ENCODE measurements at places on chromosomes 4 and X.

- no peak for DNase-seq
These were observed 22.7 kb downstream of the F8A1 start for GRCh38 chrX:154908821-154909220.

GRCh38 chr4:8901335-8901734 lies 29.7 kb upstream of the HMX1 start:
- no peak for DNase-seq

DNA sequence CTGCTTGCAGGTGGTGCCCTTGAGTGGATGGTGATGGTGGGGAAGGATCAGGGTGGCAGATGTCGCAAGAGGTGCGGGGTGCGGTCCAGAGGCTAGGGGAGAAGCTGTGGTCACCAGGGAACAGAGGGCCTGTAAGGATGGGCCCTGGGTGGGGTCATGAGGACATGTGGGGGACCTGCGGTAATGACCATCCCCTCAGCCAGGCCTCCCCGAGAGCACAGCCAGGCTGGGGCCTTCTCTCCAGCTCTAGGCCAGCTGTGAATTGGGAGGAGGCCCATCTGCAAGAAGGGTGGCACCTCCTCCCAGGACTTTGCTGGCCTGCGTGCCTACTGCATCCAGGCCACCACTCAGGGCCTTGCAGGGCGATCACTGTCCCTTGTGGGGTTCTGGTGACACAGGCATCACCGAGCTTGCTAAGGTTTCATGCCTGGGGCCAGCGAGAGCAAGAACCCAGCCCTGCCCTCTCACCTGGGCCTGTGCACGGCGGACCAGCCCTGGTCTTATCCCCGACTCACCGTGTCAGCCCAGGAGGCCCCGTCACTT lies 34.1 kb upstream of the MXD4 start:
- DNase-seq: peak; percentile 5

DNA sequence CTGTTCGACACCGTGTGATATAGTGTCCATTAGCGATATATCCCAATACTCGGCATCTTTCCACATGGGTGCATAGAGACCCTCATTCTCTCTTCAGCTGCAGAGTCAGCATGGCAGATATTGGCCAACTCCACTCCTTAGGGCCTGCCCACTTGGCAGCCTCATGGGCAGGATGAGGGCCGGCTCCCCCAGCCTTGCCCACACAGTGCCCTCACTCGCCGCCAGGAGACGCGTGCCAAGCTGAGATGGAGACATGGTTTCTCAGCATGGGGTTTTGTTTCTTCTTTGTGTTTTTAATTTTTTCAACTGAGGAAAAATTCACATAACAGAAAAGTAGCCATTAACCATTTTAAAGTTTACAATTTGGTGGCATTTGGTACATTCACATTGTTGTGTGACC lies 5.3 kb upstream of the PLXNA3 start:
- DNase-seq: no peak

- no peak for DNase-seq
These were observed 20.3 kb downstream of the ATP8A1 start for GRCh38 chr4:42636645-42636949.

Measured in stomach (tissue), 19 donors.